ENCODE measurements at places on chromosomes 4 and X.

GRCh38 chr4:25872851-25873631 lies 10.3 kb upstream of the SEL1L3 start:
- no peak for DNase-seq

GRCh38 chrX:47169726-47170515 lies 23.7 kb upstream of the UBA1 start:
- DNase-seq = no peak

DNA sequence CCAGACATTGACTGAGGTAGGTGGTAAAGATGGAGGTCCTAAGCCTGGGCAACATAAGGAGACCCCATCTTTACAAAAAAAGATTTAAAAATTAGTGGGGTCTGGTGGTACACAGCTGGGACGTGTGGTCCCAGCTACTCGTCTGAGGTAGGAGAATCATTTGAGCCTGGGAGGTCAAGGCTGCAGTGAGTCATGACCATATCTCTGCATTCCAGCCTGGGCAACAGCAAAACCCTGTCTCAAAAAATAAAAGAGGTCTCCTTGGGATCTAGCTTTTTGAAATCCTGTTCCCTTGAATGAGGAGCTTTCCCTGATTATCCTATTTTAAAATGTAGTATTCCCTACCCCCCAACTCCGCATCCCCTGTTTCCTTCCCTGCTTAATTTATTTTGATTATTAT lies 78.7 kb upstream of the OGT start:
- DNase-seq = no peak

DNA sequence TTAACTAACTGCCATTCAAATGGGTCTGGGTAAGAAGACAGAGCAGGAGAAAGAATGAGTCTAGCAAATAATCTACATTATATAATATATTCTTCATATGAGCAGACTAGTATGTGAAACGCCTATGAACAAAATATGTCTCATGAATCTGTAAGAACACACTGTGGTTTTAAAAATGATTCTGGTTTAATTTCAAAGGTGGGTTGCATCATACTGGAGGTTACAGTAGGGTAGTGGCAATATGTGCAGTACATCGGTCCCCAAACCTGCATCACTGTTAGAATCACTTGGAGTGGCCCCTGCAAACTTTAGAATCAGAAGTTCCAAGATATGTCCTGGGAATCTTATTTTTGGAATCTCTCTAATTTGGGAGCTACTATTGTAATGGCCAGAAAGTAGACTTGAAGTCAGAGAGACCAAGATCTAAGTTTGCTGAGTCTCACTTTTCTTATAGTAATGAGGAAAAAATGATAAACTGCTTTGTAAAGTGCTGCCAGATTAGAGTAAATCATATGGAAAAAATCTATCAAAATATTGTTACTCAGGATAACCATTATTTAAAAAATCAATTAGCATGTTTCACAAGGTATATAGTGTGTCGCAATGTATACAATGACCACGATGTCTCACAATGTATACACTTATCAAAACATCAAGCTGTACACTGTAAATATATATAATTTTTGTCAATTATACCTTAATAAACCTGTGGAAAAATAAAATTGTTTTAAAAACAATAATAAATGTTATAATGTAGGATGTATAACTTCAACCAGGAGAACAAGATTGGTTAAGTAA lies 37.9 kb upstream of the ARSJ start:
- no peak for DNase-seq

DNA sequence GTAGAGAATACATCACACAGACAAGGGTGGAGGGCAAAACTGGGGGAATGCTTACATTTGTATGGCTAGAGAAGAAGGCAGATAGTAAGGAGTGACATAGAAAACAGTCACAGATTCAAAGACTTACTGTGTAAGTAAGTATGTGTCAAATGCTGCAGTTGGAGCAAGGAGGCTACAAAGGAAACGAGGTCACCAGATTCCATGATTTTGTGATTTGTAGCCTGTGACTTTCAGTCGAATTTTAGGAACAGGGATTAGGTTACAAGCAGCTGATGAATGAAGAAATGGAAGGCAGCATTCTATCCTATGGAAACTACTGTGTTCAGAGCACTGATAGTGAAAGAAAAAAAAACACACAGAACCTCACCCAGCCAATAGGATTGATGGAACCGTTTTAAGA lies 407.9 kb downstream of the IL15 start:
- no peak for DNase-seq

- no peak for DNase-seq
Observed at GRCh38 chr4:74539044-74539790, 94.3 kb downstream of the AREG start.

GRCh38 chr4:104163820-104164219 lies 330.9 kb downstream of the CXXC4 start:
- DNase-seq = no peak

- no peak for DNase-seq
Observed at GRCh38 chr4:139050446-139050845, 34.9 kb downstream of the NOCT start.

GRCh38 chrX:118502161-118502789 lies 6.7 kb downstream of the DOCK11 start:
- no peak for DNase-seq

GRCh38 chrX:29687687-29688086 lies 527.7 kb upstream of the MAGEB2 start:
- no peak for DNase-seq

DNA sequence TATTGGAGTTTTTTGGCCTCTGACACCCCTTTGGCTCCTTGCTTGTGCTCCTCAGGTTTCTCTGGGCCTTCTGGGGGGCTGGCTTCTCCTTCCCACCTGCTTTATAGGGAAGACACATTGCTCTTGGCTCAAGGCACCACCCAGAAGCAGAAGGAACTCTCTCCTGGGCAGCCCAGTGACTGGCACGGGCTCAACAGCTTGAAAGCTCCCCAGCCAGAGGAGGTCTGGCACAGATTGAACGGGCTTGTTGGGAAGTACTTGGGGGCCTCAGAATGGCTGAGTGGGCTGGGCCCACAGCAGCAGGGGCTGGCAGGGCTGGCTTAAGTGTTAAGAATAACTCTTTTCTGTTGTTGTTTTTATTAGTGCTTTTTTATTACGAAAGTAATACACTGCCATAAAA lies 11.2 kb upstream of the ZNF185 start:
- DNase-seq = no peak

- no peak for DNase-seq
Observed at GRCh38 chr4:141409556-141409955, 188.9 kb downstream of the ZNF330 start.

GRCh38 chr4:87141428-87141827 lies 79.0 kb downstream of the KLHL8 start:
- DNase-seq = no peak

DNA sequence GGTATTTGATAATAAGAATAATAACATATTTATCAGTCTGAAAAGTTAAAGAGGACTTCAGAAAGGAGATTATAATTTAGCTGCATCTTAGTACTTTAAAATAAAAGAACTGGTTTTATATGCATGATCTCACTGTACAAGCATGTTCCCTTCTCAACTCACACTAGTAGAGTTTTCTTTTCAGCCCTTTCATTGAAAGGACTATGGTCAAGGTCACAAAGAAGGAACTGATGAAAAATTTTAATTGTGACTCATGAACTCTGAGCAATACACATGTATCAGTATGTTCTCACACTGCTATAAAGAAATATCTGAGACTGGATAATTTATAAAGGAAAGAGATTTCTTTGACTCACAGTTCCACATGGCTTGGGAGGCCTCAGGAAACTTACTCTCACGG lies 73.7 kb upstream of the NDST4 start:
- no peak for DNase-seq

GRCh38 chr4:72817012-72817411 lies 248.0 kb upstream of the ADAMTS3 start:
- no peak for DNase-seq

GRCh38 chr4:80532674-80533333 lies 197.3 kb downstream of the CFAP299 start:
- DNase-seq = no peak

- DNase-seq = no peak
Observed at GRCh38 chr4:88040707-88041106, 33.3 kb downstream of the PKD2 start.

DNA sequence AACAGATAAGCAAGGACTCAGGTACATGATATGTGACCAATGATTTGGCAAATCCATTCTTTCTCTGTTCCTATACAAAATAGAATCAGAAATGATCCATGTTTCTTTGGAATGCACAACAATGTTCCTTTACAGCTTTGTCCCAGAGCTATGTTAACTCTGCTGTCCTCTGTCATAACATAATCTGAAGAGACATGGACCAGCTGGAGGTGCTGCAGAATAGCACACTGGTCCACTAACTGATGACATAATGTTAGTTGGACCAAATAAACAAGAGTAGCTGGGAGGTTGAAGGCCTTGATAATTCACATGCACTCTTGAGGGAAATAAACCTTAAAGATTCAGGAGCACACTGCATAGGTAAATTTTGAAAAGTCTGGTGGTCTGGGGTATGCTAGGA lies 23.0 kb upstream of the DHX15 start:
- no peak for DNase-seq

DNA sequence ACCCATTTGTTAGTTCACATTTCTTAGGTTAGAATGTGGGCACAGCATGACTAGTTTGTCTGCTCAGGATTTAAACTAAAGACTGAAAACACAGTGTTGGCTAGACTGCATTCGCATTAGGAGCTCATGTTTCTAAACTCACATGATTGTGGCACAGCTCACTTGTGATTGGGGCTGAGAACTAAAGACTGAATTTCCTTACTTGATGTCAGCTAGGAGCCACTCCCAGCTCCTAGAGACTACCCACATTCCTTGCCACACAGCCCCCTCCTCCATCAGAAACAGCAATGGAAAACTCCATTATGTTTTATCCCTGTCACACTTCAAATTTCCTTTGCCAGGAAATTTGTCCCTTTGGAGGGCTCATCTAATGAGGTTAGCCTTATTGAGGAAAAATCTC lies 170.2 kb upstream of the NUDT6 start:
- DNase-seq = no peak

GRCh38 chrX:53319614-53320542 lies 38.5 kb upstream of the IQSEC2 start:
- no peak for DNase-seq

DNA sequence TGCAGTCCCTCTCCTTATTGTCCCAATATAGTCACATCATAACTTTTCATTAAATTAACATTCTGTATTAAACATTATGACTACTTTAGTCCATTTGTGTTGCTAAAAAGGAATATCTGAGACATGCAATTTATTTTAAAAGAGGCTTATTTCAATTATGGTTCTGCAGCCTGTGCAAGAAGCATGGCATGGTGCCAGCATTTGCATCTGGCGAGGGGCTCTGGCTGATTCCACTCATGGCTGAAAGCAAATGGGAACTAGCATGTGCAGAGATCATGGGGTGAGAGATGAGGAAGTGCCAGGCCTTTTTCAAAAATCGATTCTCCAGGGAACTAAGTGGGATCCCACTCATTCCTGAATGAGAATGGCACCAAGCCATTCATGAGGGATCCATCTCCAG lies 476.3 kb upstream of the RPS6KA3 start:
- DNase-seq = no peak

DNA sequence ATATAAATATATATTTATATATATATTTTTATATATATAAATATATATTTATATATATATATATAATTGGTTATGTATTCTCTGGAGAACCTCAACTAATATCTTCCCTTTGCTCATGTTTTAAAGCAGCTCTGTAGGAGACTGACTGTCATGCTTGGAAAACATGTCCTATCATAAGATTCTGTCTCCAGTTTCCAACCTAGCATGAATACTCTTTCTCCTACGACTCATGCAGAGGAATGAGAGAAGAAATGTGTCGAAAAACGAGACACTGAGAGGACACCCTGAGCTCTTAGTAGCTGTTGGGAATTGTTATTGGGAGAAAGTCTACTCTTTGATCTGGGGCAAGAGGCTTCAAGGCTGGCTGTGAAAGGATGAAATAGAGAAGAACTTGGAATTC lies 166.5 kb upstream of the SLIT2 start:
- DNase-seq = no peak

DNA sequence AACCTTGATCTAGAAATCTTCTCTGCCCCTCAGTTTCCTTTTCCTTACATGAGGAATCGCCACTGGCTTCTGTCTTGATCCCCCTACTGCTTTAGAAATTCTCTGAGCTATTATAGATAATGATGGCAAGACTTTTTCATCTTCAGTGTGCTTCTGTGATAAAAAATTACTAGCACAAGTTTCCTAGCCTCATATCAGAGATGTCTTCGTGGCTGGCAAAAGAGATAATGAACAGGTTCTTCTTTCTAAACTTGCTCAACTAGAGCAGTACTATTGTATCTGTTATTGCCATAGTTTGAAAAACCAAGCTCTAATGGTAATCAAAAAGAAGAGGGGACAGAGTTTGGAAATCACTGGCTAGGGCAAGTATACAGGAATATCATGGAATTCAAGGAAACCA lies 4.1 kb upstream of the PDGFC start:
- no peak for DNase-seq

GRCh38 chrX:18687856-18688495 lies 16.1 kb upstream of the RS1 start:
- no peak for DNase-seq

DNA sequence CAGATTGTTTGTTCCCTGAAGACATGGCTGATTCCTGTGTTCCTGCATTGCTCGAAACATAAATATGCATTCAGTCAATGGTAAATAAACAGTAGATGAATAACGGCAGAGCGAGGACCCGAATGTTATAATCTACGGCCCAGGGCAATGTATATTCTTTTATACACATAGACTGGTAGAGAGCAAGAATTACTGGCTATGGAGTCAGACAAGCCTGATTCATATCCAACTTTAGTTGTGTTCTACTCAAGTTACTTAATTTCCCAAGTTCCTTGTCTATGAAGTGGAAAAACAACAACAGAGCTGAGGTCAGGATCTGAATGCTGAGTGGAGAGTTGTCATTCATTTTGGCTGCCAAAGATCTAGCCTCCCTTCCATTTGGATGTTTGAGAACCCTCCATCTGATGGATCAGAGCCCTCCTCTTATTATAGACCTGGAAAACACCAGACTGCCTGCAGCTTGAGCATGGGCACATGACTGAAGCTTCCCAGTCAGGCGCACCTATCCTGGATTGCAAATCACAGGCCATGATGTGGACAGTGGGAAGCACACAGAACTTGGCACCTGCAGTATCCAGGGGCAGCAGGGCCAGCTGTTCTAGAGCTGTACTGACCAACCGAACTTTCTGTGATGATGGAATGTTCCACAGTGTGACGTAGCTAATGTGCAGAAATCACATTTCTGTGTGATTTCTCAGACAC lies 80.1 kb downstream of the FAM184B start:
- no peak for DNase-seq

DNA sequence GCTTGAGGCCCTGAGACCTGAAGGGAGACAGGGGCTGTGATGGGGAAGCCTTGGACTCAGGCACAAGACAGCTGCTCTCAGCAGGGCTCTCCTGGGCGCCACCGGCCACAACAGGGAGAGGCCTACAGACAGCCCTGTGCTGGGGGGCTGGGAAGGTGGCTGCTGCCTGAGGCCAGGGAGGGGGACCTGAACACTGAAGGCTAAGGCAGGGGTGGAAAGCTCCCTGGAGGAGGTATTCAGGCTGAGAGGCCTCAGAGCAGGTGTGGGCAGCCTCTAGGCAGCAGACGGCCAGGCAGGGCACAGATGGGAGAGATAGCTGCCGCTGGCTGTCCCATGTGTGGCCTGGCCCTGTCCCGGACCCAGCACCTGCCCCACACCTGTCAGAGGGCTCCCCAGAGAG lies 33.0 kb downstream of the TACC3 start:
- DNase-seq = no peak

Measured in germinal center (tissue), 1 donor.